ENCODE measurements at places on chromosomes 3 and 15.

DNA sequence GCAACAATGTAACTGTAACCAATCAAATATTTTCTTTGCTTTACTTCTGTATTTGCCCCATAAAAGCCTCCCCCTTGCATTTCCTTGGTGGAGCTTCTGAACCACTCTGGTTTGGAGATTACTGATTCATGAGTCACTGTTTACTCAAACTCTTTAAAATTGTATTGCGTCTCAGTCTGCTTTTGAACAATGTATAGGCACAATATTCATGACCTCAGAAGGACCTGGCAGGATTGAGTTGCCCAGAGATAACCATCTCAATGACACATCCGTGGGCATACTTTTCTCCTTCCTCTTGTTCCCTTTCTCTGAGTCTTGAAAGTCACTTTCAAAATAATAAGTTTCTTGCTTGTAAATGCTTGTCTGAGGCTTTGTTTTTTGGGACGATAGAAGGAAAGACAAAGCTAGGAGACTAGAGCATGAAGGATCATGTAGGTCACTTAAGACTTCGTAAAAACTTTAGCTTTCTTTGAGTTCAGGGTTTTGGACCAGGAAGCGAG lies 57.1 kb upstream of the POU1F1 start:
- DNase-seq: peak; percentile 85

DNA sequence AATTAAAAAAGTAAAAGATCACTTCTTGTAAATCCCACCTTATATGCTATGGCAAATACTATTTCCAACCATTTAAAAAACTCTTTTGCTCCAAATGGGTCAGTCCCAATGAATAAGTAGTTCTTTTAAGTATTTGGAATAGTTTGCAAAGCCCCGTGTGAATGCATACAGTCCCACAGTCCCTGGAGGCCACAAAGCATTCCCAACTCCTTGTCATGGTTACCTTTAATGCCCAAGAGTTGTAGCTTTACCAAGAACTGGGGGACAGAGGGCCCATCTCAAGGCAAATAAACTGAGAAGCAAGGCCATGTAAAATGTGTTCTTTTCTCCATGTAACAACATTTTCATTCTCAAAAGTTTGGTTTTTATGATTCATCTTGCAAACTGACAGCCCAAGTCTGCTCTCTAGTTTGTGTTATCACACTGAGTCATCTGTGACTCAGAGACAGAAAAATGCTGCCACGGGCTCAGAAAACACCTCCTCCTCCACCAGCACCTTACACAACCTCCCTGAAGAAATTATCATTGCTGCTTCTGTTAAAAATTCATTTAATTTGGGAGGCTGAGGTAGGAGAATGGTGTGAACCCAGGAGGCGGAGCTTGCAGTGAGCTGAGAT lies 336.2 kb downstream of the ERC2 start:
- DNase-seq: peak; percentile 93

GRCh38 chr3:143849854-143850549 lies 1.7 kb upstream of the SLC9A9 start:
- DNase-seq: peak; percentile 68

DNA sequence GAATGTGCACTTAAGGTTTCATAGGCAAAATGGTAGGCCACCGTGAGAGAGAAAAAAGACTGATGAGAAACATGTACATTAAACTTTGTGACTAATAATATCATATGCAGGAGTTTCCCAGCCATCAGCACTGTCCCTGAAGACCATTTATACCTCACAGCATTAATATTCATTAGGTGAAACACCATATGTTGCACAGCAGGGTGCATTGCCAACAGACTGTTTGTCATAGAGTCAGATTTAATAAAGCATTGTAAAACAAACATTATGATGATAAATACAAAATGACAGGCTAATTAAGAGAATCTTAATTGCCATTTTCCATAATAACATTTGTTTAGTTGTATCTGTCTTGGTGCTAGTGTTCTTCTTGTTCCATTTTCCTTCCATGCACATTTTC lies 578.3 kb downstream of the EPHA3 start:
- DNase-seq: no peak

DNA sequence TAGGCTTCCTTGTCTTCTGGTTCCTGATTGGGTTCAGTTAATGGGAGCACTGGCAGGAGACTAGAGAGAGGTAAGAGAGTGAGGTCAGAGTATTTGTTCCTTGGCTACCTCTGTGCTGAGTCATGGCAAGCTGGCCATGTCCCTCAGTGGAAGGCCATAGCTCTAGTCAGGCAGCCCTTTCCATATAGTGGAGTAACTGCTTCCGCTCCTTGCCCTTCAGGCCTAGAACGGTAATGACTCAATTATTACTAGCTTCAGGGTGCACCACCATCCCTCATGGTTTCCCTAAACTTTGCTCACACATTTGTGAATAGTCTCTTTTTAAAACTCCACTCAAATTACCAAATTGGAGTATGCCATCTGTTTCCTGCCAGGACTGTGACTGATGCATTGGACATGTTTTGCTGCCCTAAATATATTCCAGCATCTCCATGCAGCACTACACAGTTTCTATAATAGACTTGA lies 10.5 kb upstream of the ANO10 start:
- DNase-seq: peak; percentile 9

All from kidney glomerular epithelial cell (primary cell).